ENCODE measurements at places on chromosomes 1 and 21.

DNA sequence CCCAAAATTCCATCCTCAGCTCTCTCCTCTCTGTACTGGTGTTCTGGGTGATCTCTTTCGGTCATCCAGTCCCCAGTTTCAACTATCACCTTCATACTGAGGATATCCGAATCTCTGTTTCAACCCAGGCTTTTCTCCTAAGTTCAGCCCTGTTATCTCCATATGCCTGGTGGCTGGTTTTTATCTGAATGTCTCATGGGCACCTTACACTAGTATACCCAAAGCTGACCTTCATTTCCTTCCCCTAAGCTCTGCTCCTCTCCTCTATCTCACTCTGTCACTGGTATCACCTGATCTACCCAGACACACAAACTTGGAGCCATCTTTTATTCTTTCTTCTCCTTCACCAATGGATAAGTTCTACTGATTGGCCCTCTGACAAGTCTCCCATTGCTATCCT lies 53.0 kb downstream of the LRRC71 start:
- no peak for DNase-seq

- DNase-seq = no peak
Measured at GRCh38 chr1:163055531-163055930, 13.6 kb upstream of the RGS4 start.

DNA sequence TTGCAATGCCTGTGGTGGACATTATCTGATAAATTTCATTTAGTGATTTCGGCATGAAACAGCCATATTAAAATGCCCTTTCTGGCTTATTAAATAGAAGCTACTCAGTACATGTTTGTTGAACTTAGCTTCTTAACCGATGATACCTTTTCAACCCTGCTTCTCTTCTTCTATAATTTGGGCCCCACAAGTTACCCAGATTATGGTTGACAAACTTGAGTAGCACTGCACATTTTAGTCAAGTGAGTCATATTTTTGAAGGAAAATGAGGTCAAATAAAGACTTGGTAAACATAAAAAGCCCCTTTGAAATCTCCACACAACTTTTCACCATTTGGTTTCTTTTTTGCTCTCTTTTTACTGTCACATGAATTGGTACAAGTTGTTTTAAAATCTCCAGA lies 33.8 kb downstream of the GIPC2 start:
- no peak for DNase-seq

DNA sequence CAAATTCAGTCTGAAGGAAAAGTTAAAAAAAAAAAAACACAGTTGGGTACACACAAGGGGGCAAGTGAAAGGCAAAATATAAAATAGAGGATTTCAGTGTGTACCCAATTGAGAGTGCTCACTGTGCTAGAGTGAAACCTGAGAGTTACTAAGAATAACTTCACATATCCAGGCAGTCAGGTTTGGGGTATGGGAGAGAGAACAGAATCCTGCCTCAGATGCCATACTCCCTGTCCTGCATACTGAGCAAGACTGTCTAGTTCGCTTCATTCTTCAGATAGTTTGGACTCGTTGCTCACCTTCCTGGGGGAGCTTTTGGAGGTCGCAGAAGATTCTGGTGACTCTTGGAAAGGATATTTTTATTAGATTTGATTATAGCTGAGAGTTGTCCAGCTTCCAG lies 20.4 kb downstream of the CEP85 start:
- no peak for DNase-seq

DNA sequence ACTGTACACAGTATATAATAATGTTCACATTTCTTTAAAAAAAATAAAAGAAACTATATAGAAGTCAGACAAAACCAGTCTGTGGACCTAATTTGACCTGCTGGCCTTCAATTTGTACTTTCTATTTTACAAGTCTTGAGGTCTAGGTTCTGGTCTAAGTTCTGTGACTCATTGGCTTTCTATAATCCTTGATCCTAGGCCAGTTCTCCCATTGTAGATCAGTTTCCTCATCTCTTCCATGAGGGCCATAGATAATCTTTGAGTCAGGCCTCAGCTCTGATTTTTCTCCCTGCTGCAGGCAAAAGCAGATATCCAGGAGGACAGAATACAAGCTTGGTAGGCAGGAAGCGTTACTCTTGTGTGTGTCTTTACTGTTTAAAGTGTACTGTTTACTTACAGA lies 603.7 kb upstream of the CAMK1G start:
- no peak for DNase-seq

DNA sequence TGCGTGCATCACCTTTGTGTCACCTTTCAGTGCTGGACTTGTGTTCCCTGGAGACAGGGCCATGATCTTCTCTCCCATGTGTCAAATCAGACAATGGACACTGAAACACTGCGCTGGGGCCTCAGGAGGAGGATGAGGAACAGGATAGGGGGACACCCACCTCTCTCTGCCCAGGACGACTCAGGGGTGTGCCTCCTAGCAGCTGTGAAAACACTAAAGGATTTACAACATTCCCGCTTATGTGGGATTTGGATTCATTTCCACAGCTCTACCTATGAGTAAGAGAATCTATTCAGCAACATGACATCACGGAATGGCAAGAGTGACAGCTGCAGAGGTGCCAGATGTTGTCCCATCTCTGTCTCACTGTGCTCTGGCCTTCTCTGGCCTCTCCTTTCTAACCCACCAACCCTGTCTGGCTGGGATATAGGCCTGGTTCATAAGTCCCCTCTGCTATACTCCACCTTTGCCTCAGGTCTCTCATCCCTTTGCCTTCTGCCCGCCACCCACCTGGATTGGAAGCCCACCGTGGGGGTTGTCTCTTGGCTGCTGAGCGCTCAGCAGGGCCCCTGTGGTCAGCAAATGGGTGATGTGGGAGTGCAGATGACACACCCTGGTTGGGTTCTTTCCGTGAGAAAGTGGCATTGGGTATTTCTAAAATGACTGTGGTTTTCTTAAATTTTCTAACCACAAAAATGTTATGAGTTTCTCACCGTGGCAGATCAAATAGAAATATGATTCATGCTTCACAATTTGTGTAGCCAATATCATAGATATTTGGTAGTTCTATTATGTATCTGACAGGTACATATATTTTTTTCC lies 47.1 kb upstream of the TLR5 start:
- DNase-seq = no peak

- no peak for DNase-seq
Measured at GRCh38 chr1:1245178-1245816, 1.2 kb downstream of the C1QTNF12 start.

DNA sequence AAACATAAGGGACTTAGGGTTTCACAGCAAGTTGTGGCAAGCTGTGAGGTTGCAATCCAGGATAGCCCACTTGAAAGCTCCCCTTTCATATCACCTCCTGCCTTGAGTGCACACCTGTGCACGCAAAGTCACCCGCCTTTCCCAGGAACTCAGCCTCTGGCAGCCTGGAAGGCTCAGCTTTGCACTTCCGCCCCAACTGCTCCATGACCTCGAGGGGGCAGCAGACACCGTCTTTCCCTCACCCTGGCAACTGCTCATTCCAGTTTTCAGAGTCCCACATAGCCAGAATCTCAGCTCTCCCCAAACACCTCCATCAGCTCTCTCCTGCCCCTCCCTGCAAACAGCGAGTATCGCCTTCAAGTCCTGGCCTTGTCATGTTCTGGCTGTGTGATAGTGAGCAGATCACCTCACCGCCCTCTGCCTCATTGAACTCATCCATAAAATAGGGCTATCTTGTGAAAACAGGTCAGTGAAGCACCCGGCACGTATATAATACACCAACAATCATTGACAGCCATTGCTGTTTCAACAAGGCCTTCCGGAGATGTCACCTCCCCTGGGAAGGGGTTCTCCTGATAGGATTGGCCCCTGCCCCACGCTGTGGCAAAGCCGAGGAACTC lies 32.2 kb upstream of the EPB41 start:
- DNase-seq = no peak

DNA sequence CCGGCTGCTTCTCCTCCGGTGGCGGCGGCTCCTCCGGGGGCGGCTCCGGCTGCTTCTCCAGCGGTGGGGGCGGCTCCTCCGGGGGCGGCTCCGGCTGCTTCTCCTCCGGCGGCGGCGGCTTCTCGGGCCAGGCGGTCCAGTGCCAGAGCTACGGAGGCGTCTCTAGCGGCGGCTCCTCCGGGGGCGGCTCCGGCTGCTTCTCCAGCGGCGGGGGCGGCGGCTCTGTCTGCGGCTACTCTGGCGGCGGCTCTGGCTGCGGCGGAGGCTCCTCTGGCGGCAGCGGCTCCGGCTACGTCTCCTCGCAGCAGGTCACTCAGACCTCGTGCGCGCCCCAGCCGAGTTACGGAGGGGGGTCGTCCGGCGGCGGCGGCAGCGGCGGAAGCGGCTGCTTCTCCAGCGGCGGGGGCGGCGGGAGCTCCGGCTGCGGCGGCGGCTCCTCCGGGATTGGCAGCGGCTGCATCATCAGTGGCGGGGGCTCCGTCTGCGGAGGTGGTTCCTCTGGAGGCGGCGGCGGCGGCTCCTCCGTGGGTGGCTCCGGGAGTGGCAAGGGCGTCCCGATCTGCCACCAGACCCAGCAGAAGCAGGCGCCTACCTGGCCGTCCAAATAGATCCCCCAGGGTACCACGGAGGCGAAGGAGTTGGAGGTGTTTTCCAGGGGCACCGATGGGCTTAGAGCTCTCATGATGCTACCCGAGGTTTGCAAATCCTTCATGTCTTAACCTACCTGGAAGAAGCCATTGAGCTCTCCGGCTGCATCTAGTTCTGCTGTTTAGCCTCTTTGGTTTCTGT lies 2.0 kb downstream of the LORICRIN start:
- no peak for DNase-seq

GRCh38 chr1:156667610-156667967 lies 9.6 kb downstream of the NES start:
- DNase-seq = no peak

- DNase-seq = no peak
Measured at GRCh38 chr1:171174560-171175294, 10.4 kb upstream of the FMO2 start.

GRCh38 chr1:55143684-55144083 lies 71.5 kb downstream of the USP24 start:
- DNase-seq = no peak

- DNase-seq = no peak
Measured at GRCh38 chr21:34597406-34597805, 17.5 kb downstream of the RCAN1 start.

GRCh38 chr1:198156111-198156744 lies 570 bp upstream of the NEK7 start:
- no peak for DNase-seq

GRCh38 chr1:3628445-3628844 lies 3.6 kb downstream of the TPRG1L start:
- DNase-seq = no peak

DNA sequence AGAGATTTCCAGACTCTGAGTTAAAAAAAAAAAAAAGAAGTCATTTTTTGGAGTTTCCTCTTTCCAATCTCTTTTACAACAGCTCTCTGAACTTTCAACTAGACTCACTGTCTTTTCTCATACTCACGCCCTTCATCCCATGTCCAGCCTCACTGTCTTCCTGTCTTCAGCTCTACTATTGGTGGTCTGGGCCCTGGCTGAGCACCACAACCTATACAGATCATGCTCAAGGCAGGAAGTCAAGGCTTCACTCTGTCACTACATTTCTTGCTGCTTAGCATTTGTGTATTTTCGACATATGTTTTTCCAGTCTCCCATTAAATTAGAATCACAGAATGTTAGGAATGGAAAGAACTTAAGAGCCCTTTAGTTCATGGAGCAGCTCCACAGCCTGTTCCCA lies 106.4 kb upstream of the PPP2R5A start:
- DNase-seq = no peak

DNA sequence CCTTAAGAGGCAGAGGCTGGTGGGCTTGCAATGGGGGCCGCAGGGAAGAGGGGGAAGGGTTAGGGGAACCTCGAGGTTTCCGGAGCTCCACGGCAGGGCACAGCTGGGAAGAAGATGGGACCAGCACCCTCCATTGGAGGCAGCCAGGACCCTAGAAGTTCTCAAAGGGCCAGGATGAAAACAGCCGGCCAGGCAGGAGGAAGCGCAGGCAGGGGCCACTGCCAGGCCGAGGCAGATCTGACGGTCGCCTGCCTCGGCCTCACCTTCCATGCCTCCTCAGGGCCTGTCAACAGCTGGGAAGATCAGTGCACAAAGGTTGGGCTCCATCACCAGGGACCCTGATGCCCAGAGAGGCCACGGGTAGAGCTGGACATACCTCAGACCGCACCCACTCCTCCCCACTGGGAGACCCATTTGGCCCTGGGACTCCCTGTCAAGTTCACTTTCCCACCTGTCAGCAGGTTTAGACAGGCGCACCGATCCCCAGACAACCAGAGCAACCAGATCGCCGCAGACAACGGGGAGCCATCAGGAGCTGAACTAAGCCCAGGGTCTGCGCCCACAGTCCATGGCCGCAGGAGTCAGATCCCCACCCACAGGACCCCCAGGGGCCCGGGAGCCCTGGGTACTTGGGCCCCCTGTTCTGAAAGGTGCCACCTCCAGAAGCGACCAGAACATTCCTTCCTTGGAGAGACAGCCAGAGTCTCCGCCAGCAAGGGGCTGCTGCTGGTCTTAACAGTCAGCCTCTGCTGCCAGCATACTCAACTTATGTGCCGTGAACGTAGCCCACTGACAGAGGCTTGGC lies 2.2 kb downstream of the SLC19A1 start:
- no peak for DNase-seq

DNA sequence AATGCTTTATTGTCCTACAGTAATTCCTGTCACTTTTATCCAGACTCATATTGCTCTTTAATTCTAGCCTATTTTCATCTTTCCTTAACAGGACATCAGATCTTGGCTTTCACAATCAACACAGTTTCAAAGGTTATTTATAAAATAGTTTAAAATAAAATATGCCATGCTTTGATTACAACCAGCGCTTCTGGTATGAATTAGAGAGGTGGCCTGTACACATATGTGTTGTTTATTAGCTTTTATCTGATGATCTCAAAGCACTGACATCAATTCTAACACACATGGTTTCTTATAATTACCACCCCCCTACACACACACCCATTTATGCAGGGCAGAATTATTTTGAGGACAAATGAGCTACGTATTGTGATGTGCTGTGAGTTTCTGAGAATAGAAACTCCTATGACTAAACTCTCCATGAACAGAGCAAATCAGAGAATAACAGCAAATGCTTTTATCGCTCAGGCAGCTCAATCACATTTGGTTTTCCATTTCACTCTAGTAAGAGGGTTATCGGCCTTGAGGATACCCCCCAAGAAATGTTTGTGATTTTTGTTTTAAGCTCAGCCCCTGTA lies 18.0 kb downstream of the CD247 start:
- no peak for DNase-seq
